Astrocyte (in vitro differentiated cells and primary cell): ENCODE measurements at places on chromosomes 11 and 22. TPM values are rescaled to one million over a fixed set of nuclear protein-coding genes. Genes with fewer than 3 reads are reported as not detected.
A peak's percentile ranks its signal among the peaks of the same experiment; 100 is the strongest.

GRCh38 chr11:71251151-71251721 is 1.1 kb downstream of the SHANK2 start:
- no peak for DNase-seq

DNA sequence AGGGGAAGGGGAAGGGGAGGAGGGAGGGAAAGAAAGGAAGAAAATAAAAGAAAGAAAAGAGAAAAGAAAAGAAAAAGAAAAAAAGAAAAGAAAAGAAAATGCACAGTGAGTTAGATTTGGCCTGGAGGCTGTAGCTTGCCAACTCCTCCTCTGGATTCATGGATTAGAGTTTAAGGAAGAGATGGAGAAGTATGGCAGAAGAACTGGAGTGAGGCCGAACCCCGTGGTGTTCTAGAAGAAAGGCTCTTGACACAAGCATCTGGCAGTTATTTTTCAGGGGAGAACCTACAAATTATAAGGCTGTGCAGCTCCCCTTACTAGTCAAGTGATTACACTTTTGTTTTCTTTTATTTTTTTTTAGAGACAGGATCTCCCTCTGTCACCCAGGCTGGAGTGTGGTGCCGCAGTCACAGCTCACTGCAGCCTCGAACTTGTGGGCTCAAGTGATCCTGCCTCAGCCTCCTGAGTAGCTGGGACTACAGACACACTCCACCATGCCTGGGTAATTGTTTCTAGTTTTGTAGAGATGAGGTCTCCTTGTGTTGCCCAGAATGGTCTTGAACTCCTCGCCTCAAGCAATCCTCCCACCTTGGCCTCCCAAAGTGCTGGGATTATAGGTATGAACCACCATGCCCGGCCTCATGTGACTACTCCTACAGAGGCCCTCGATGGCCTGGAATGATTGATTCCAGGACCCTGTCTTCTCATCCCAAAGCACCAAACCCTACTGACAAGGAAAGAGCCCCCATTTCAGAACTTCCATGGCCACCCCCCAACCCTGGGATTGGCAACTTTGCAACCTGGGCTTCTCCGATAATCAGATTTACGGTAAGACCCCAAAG is 19.5 kb downstream of the ZNF74 start:
- DNase-seq = no peak

DNA sequence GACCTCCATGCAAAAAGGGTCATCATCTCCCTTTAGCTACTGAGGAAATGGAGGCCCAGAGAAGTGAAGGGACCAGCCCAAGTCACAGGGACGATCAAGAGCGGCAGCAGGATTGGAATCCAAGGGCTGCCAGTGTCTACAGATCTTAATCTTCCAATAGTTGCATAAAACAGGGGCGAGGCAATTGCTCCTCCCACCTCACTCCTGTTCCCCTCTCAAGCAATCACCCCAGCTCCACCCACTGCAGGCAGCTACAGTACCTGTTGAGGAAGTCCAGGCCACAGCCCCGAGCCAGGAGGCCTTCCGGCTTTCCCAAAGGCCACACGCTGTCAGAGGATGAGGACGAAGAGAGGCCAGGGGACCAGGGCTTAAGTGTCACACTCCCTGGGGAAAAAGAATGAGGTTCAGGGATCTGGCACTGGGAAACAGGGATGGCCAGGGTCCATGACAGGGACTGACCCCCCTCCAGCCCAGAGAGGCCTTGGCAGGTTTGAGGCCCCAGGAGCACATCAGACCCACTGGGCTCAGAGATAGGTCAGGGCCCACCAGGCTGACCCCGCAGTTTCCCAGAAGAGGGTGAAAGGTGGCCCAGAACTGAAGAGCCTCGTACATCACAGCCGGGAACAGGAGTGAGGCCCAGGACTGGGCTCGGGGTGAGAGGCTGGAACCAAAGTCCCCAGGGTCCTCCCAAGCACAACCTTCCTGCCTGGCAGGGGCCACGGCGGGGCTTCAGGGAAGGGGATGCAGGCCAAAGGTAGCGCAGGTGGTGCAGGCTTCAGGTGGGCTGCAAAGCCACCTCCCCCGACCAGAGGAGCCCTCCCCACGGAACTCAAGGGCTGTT is 16.4 kb upstream of the MFNG start:
- no peak for DNase-seq

DNA sequence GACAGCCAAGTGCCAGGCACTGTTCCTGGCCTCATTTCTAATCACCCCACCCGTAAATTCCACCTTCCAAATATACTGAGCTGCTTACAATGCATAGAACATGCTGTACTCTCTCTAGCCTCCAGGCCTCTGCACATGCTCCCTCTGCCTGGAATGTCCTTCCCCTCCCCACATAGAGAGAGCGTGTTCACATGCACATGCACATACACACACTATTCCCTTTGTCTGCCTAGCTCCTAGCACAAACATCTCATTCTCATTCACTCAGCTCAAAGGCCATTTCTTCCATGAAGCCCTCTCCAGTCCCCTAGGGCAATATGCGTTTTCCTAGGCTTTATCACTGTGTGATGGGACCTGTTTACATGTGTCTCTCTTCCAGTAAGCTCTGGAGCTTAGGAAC is 144.6 kb downstream of the WT1 start:
- no peak for DNase-seq

GRCh38 chr11:28083118-28083517 is 24.8 kb downstream of the KIF18A start:
- DNase-seq = no peak

- peak; percentile 19 for DNase-seq
These were observed 32.4 kb downstream of the EIF3F start for GRCh38 chr11:8019314-8020243.

GRCh38 chr11:41895081-41895480 is 435.6 kb upstream of the LRRC4C start:
- DNase-seq = no peak

DNA sequence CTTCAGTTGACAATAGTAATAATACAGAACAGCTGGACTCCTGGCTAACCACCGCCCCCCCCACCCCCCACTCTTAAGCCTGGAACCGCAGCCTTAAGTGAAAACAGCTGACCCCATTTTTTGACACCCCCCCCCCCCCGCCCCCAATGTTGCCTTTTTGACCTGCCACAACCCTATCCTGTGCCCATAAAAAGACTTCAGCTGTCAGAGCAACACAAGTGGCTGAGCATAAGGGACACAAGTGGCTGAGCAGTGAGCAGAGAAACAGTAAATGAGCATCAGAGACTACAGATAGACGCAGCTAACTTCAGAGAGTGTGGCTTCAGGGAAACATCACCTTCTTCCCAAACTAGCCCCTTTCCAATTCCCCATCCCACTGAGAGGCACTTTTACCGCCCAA is 1493.8 kb downstream of the LRRC4C start:
- DNase-seq = no peak

DNA sequence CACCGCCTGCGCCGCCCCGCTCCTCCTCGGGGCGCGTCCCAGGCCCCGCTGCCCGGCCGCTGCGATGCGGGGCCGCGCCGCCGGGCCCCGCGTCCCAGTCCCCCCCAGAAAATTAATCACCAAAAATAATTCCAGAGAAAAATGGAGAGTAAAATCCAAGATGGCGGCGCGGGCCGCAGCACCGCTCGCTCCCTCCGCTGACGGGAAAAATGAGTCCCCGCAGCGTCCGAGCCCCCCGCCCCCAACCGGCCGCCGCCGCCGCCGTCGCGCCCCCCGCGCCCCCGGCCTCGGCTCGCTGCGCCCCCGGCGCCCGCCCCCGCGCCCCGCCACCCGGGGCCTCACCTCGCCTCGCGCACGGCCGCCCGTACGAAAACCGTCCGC is at the start of gene KMT5B:
KMT5B (minus strand) TSS at position 162 of the 381 bp plus-strand sequence. CDS start 23,220 bp downstream, outside the sequence.
- DNase-seq = no peak

DNA sequence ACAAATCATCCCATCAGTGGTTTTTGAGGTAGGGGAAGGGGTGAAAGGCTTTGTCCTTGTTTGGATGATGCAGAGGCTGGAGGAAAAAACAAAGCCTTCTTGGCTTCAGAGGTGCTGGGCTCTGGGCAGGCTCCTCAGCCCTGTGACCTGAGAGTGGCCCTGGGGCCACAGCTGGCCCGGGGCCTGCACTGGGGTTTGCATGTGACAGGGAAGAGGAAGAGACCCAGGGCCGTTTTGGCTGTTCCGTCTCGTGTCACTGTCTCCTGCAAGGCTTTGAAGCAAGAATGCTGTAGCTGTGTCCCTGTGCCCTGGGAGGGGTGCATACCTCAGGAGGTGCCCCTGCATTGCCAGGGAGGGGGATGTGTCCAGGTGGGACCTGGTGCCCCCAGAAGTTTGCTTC is 12.6 kb downstream of the ARHGAP8 start:
- DNase-seq = no peak

DNA sequence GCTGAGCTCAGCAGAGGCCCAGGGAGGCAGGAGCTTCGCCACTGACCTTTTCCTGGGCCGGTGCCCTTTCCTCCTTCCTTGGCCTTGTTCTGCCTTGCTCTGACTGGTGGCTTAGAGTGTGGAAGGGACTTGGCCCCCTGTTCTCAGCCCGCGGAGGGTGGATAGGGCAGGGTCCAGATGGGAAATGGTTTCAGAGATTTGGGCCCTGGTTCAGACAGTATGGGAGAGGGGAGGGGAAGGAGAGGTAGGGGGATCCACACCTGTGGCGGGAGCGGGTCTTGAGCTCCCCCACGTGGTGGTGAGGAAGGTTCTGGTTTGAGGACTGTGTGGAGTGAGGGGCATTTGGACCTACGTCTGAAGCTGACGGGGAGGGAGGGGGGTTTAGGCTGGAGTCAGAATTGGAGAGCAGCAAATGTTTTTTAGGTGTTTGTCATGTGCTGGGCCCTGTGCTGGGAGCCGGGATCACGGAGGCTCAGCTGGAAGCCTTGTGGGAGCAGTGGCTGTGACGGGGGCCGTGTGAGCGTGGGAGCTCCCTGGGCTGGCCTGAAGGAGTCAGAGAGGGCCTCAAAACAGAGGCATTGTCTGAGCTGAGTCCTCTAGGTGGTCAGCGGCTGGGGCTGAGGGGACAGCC is 27.2 kb downstream of the SHANK3 start:
- no peak for DNase-seq

DNA sequence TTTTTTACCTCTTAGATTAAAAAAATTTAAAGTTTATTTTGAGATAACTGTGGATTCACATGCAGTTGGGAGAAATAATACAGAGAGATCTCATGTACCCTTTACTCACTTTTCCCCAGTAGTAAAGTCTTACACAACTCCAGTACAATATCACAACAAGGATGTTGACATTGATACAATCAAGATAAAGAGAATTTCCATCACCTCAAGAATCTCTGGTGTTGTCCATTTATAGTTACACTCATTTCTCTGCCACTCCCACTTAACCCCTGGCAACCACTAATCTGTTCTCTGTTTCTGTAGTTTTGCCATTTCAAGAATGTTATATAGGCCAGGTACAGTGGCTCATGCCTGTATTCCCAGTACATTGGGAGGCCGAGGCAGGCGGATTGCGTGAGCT is 10.5 kb upstream of the ZBED5 start:
- peak; percentile 20 for DNase-seq

DNA sequence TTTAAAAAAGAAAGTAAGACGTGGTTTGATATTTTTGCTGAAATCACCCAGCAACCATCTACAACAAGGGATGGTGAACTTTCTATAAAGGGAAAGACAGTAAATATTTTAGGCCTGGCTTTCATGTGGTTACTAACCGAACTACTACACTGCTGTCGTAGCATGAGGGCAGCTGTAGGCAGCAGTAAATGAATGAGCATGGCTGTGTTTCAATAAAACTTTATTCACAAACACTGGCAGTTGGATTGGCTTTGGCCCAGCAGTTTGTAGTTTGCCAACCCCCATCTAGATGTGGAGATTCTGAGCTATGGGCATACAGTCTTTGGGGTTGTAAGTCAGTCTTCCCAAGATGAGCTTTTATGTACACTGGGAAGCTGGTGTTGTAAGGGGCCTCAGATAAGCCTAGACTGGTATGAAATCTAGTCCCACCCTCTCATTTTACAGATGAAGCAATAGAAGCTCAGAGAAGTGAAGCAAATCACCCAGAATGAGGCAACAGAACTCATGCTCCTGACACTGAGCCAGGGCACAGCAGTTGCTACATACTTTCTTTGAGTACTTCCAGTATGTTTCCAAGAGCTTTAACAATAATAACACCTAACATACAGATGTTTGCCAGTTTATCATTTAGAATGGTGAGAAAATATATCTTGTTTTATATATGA is 204.4 kb downstream of the ADAMTS15 start:
- DNase-seq = peak; percentile 71

DNA sequence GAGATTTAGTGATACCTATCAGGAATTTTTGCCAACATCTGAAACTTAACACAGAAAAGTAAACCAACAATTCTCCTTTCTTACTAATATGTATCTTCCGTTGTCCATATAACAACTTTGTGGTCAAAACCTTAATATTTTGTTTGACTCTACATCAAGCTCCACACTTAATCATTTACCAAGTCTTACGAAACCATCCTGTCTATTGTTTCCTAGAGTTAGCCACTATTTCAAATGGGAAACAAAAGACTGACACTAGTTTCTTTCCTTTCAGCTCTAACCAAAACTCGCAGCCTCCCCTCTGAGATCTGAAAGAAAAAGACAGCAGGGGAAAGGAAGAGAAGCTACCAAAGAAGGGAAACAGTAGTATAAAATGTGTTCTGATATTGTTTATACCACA is 26.5 kb upstream of the PRDM10 start:
- DNase-seq = no peak

DNA sequence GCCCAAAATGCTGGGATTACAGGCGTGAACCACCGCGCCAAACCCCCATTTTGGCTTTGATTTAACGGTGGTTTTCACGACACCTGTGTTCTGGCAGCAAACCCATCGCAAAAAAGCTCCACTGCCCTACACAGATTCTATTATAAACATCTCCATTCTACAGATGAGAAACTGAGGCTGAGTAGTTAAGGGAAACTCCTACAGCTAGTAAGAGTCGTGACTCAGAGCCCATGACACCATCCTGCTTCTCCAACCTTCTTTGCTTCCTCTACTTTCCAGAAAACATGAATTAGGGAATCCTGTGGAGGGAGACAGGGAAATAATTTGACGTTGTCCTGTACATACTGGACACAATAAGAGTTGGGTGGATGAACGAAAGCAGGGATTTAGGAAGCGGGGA is 429 bp upstream of the SNX15 start:
- no peak for DNase-seq

GRCh38 chr11:8698379-8698851 is 15.8 kb downstream of the RPL27A start:
- DNase-seq = no peak

- DNase-seq = no peak
These were observed 118.3 kb downstream of the CD44 start for GRCh38 chr11:35257281-35257680.

- DNase-seq = peak; percentile 56
These were observed 162.7 kb upstream of the SORL1-AS1 start for GRCh38 chr11:121615501-121615900.

The CD3E gene
- not detected in 2 replicates for total RNA-seq

The IFITM10 gene
- 2.0 and 5.1 TPM in 2 replicates for total RNA-seq

The NNMT gene
- 394 and 527 TPM in 2 replicates for total RNA-seq

The PGR gene
- 0.17 and 0.18 TPM in 2 replicates for total RNA-seq

The CLMP gene
- total RNA-seq = 16.0 and 26.5 TPM in 2 replicates
